ENCODE measurements at places on chromosomes 1 and 21. TPM values are rescaled to one million over a fixed set of nuclear protein-coding genes. Genes with fewer than 3 reads are reported as not detected.

GRCh38 chr21:42075686-42076471 is 4.8 kb downstream of the UMODL1 start:
- DNase-seq: no peak

- DNase-seq: no peak
Observed at GRCh38 chr1:24325587-24326449, 6.7 kb downstream of the GRHL3 start.

Gene SELENOF
- 114 TPM for total RNA-seq

DNA sequence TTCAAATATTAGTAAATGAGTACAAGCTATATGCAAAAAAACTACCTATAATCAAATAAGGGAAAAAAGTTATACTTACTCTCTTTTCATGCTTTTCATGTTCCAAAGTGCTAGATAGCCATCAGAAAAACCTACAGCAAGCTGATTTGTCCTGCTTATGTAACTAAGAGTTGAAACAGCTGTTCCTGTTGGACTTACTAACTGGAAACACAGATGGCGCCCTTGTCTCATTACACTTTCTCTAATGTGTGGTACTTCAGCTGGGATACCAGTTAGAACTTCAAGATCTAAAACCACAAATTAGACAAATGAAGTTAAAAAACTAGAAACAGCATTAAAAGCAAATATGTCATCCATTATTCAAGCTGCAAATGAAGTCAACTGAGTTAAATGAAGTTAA is 24.3 kb downstream of the AHCTF1 start:
- no peak for DNase-seq

Gene LIN28A
- total RNA-seq: not detected

Gene DIO1
- total RNA-seq: not detected

- no peak for DNase-seq
Observed at GRCh38 chr1:170351366-170351946, 180.5 kb upstream of the GORAB start.

Gene CRABP2
- 1.5 TPM for total RNA-seq

Gene SPAG17
- total RNA-seq: not detected

GRCh38 chr21:25561668-25562641 is 45.3 kb downstream of the MRPL39 start:
- DNase-seq: peak; percentile 72

DNA sequence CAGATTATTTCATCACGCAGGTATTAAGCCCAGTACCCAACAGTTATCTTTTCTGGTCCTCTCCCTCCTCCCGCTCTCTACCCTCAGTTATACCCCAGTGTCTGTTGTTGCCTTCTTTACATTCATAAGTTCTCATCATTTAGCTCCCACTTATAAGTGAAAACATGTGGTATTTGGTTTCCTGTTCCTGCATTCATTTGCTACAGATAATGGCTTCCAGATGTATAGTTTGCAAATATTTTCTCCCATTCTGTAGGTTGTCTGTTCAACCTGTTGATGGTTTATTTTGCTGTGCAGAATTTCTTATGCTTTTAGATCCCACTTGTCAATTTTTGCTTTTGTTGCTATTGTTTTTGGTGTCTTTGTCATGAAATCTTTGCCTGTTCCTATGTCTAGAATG is 21.1 kb upstream of the KCNH1 start:
- DNase-seq: no peak

- DNase-seq: no peak
Observed at GRCh38 chr1:212982430-212983152, 32.2 kb downstream of the VASH2 start.

Gene ZNF687
- 12.8 TPM for total RNA-seq

- no peak for DNase-seq
Observed at GRCh38 chr1:225851805-225852204, 30.4 kb downstream of the TMEM63A start.

GRCh38 chr1:31259746-31260145 is 20.1 kb upstream of the NKAIN1 start:
- no peak for DNase-seq

GRCh38 chr1:240344918-240345317 is 253.2 kb downstream of the FMN2 start:
- no peak for DNase-seq

GRCh38 chr1:172342584-172343239 is 77.8 kb upstream of the C1orf105 start:
- no peak for DNase-seq

Gene PDZK1
- total RNA-seq: 0.65 TPM

Gene SNX7
- 19.7 TPM for total RNA-seq

DNA sequence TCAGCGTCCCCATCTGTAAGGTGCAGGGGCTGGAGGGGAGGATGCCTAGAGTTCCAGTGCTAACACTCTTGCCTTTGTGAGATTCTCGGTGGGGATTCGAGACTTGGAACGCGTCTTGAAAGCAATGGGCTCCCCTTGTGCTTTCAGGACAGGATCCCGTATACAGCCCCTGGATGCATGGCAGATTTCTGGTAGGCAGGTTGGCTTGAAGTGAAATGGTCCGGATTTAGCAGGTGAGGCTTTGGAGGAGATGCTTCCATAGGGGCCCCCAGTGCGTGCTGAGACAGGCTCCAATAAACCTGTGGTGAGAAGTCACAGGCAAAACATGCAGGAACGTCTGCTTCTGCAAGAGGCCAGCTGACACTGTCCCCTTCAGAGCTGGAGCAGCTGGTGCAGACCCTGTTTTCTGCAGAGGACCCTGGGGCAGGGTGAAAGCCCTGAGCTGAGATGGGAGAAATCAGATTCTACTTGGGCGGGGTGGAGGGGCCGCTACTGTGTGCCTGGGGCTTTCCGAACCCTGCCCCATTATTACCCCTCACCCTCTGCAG is 270.4 kb downstream of the PTPRU start:
- no peak for DNase-seq

Gene UTS2
- not detected for total RNA-seq

Gene PERM1
- total RNA-seq: 85.5 TPM

GRCh38 chr1:163777205-163777604 is 455.5 kb downstream of the NUF2 start:
- DNase-seq: no peak

Gene BCL10
- total RNA-seq: 12.7 TPM

DNA sequence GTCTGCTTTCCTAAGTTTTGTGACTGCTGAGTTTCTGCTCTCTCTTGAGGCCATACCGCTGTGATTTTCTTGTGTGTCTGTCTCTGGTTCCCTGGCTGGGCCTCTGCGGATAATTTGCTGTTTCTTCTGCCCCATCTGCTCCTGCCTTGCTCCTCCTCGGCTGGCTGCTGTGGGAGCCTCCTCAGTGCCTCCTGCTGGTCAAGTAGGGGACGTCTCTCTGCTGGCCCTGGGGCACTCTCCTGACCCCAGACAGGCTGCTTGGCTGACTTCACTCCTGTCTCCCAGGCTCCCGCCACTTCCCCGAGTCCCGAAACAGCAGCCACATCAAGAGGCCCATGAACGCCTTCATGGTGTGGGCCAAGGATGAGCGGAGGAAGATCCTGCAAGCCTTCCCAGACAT is 28.5 kb downstream of the ETNK2 start:
- DNase-seq: no peak

- no peak for DNase-seq
Observed at GRCh38 chr1:64513545-64513944, 43.6 kb downstream of the CACHD1 start.

Gene FNDC5
- total RNA-seq: 92.5 TPM

Gene PLA2G2D
- not detected for total RNA-seq

GRCh38 chr1:99784809-99785255 is 18.4 kb upstream of the FRRS1 start:
- DNase-seq: no peak

- DNase-seq: no peak
Observed at GRCh38 chr1:236623371-236624166, 19.3 kb upstream of the HEATR1 start.

DNA sequence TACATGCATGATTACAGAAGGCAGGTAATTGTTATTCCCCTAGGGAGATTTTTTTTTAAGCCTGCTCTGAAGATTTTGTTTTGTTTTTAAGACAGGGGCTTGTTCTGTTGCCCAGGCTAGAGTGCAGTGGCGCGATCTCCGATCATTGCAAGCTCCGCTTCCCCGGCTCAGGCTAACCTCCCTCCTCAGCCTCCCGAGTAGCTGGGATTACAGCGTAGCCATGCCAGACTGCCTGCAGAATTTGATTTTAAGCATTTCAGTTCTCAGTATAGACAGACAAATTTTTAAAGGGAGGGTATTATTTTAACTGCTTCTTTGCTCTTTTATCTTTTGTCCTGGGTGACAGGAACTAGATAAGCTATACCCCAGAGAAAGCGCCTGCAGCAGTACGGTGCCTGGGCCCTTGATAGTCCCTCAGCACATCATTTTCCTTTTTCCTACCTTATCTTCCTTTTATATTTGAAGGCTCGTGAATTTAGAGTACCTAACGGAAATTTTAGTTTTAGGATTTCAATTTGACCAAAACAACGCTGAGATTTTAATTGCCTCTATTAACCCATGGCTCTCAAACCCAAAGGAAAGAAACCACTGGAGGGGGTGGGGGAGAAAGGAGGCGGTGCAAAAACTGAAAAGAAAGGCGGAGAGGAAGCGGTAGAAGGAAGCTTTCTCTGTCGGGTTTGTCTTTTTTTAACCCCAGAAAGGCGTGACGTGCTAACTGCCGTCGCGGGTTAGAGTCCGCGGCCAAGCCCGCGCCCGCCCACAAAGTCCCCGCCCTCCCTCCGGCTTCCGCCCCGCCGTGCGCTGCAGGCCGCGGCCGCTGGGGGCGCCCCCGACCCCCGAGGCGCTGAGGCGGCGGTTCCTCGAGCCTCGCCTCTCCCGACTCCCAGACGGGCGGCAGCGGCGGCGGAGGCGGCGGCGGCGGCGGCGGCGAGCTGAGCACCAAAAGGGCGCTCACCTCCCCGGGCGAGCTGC is at the start of gene EEIG2:
Gene EEIG2, plus strand, starts transcription at position 886 of the 972 bp plus-strand sequence. CDS start 329 bp downstream, outside the sequence.
- DNase-seq: peak; percentile 87

DNA sequence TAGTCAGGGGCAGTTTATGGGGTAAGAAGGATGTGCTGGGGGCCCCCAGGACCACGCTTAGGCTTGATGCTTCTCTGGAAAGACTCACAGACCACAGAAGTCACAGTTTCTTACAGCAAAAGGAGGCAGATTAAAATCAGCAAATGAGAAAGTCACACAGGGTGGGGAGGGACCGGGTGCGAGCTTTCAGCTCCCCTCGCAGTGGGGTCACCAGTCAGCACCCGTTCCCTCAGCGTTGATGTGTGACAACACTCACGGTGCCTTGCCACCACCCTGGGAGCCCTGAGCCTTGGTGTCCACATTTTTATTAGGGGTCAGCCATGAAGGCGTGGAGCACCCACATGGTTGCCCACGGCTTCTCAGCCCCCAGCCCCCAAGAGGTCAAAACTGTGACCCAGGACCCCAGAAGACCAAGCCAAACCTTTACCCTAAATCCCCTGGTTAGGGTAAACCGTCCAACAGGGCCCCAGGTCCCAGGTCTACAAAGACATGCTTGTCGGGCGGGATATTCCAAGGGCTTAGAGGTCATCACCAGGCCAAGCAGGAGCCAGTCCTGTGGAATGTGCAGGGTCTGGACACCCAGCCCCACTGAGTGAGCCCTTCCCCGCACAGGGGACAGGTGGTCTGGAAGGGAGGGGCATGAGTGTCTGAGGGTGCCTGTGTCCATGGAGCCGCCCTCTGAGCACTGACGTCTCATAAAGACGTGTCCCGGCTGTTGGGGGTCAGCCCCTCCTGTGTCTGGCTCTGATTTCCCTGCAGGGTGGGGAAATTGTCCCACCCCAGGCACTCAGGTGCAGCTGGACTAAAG is 64.5 kb upstream of the ABCG1 start:
- no peak for DNase-seq

Gene LRRC71
- total RNA-seq: not detected

DNA sequence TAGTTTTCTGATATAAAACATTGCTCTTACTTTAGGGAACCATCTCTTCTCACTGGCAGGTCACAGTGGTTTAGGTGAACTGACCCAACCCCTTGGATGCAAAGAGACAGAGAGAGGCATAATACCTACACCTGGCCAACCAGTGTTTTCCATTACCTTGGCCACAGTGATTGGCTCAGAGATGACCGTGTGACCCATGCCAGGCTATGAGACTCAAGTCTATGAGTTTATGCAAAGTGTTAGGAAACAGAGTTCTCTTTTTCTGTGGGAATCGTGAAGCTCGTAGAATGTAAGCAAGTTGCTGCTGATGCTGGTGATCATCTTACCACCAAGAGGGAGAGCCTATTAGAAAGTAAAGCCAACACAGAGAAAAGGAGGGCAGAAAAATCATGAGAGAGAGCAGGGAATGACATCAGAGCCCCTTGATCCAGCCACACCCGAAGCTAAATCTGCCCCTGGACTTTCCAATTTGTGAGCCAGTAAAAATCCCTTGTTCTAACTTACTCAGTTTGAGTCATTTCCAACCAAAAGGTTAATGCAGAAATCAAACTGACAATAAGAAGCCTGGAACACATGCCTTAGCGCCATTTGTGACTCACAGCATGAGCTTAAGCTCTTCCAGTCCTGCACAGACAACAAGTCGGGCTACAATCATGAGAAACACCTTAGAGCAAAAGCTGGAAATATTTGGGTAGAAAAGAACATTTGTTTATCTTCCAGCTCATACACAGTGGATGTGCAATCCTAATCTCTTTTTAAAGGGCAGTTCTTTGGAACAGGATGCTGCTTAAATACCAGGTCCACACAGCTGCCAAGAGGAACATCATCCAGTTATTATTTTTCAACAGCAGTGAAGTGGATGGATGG is 81.3 kb upstream of the KAZN start:
- DNase-seq: peak; percentile 55

GRCh38 chr1:216119600-216119999 is 303.6 kb downstream of the USH2A start:
- no peak for DNase-seq

All from left cardiac atrium (tissue), 4 donors.